ENCODE measurements at places on chromosomes 4 and X.

DNA sequence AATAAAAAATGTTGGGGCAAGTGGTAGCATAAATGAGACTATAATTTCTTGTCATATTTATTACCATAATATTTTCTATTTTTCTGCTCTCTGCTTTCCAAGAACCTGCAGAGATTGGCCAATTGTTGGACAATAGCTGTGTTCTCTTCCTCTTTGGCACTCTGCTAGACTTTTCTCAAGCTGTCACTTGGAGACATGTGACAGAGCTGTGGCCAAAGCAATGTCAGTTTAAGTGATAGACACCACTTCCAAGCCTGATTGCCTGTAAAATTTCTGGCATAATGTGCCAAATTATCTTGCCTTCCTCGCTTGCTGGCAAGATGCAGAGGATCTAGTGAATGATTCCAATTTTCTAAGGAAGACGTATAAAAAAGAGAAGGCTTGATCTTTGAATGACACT is 162.2 kb upstream of the NDST4 start:
- DNase-seq, result no peak

DNA sequence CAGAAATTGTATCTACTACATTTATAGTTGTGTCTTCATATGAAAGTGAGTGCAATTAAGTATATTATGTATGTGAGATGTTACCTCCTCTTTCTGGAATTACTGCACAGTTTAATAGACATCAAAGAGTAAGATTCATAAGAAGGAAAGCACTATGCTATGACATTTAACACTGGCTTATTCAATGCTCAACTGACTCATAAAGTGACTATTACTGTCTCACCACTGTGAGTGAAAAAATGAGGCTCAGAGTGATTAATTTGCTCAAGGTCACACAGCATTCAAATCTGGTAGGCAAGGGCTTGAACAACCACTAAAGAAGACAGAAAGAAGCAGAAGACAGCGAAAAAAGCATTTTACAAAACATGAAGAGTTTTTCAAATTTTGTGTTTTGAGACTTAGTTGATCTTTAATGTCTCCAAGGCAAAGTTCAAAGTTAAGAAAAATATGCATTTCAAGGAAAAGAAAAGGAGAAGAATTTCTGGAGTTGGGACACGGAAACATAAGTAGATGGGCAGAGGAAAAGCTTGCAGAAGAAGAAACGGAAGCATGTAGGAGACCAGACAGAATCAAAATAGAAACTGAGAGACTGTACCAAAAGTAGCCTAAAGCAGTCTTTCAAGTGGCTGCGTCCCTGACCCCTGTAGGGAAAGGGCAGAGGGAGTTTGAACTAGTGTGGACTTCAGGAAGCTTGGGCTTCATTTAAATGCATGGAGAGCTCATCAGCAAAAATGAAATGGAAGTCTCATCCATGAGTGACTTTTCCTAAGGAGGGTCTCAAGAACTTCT is 66.3 kb downstream of the KCNIP4 start:
- no peak for DNase-seq

- no peak for DNase-seq
These were observed 60.0 kb downstream of the FHDC1 start for GRCh38 chr4:152996111-152996571.

DNA sequence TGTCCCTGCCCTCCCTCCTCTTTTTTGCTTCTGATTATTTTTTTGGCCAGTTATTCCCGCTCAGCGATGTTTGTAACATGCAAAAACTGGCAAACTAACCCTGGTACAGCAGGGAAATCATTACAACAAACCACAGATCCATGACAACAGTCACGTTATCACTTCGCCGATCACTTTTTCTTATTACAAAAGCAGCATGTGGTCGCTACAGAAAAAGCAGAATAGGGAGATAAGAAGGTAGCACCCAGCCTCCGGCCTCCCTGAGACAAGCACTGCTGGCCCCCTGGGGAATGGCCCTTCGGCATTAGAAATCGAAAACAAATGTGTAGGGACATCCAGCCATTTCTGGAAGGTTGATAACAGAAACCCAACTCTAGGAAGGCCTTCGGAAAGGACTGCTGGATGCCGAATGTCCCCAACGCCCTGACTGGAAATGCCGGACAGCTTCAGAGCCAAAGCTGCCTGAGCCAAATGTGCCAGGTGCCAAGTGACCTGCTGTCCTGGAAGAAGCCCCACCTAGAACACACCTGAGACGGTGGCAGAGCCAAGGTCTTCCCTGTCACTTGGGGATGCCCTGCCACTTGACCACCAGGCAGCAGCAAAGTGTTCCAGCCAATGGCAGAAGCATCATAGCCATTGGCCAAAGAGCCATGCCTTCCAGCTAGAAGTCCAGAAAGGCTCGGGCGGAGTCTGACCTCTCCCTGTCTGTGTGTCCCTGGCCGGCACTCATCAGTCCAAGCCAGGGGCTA is 2.9 kb downstream of the IDH3G start:
- no peak for DNase-seq

DNA sequence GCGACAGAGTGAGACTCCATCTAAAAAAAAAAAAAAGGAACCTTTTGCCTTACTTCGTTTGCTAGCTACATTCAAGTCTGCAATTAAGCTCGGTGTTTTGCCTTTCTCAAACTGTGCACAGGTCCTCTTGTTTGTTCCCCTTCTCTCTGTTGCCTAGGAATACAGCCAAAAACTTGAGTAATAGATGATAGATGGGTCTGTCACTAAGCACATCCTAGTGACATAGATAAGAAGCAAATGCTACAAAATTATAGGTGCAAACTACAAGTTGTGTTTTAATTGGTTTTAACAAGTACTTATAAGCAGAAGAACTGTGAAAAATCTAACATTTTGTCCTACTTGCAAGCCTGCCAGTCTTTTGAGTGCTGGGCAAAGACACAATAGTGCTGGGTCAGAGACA is 95.2 kb downstream of the SNCA start:
- no peak for DNase-seq

DNA sequence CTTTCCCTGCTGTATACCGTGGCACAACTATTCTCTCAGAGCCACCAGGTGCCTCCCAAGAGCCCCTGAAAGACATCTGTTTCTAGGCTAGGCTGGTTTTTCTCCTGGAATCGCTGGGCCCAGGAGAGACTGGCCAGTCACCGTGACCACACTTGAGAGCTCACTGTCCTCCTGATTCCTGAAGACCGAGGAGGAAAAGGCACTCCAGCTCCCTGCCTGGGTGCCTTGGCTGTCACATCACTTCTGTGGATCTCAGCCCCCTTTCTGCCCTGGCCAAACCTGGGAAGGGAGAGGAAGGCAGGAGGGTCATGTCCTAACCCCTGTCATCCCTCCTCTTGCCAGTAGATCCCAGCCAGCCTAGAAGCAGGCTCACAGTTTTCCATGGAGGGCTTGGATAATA is 54.7 kb upstream of the LAS1L start:
- DNase-seq, result no peak

DNA sequence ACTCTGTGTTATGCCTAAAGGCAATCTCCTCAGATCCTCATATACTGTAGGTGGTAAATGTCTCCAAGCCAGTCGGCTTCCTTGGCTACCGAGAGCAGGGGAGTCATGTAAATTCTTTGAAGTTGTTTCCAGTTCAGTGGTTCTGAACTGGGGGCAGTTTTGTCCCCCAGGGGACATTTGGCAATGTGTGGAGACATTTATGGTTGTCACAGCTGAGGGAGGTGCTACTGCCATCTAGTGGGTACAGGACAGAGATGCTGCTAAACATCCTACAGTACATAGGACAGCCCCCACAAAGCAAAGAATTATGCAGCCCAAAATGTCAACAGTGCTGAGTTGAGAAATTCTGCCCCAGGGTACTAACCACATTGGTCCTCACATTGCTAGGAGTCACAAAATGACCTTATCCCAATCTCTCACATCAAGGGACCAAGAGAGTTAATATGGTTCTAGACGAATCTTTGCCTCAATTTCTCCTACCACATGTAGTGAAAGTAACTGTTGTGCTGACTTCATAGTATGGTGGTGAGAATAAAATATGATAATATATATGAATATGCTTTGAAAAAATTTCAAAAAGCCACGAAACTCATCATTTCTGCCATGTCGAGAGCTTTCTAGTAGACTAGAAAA is 104.4 kb upstream of the ARHGAP24 start:
- no peak for DNase-seq

- no peak for DNase-seq
These were observed 66.1 kb upstream of the H2AZ1 start for GRCh38 chr4:100016191-100016590.

DNA sequence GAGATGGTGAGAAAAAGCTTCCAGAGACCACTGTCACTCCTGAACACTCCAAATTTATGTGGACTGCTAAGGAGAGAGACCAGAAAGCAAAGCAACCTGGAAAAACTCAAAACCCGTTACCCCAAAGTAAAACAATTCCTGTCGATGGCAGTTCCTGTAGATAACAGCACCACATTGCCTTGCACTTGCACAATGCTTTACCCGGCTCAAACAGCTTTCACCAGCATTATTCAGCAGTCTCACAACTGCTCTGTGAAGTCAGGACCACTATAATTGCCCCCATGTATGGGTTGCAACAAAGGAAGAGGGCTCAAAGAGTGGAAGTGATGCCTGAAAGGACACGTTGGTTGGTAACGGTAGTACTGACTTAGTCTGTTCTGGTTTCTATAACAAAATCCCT is 234.8 kb downstream of the BCOR start:
- no peak for DNase-seq

DNA sequence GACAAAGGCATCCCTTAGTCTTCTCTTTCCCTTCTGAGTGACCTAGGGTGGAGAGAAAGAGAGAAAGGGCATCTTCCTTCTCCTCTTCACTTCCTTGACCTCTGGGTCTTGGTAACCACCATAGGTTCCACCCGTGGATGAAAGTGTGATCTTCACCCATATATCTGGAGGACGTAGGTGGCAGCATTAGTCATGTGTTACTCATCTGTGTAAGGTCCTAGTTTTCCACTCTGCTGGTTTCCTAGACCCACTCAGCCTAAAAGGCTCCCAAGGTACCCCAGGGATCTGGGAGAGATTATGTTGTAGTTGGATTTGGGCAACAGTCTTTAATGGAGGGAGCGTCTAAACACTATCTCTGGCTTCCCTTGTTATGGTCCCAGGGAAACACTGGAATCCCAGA is 45.5 kb upstream of the RAB9B start:
- DNase-seq, result no peak

DNA sequence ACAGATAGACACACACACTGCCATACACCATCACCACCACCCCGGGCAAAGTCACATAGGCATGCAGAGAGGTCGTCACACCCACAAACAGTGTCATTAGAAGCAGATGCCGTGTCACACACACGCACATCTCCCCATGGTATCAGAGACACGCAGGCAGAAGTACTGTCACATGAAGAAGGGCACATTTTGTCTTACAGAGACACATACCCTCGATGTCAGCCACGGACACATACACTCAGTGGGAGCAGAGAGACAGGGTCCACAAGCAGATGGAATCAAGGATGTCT is 3.3 kb downstream of the NALF2 start:
- DNase-seq, result no peak
